ENCODE measurements at places on chromosomes 6 and 20. TPM values are rescaled to one million over a fixed set of nuclear protein-coding genes. Genes with fewer than 3 reads are reported as not detected.
A peak's percentile ranks its signal among the peaks of the same experiment; 100 is the strongest.

The PFDN6 gene
- total RNA-seq = 67.2 TPM

The REV3L gene
- total RNA-seq = 26.1 TPM

The FAM83B gene
- total RNA-seq = not detected

The WFDC6 gene
- total RNA-seq = not detected

The SLC52A3 gene
- not detected for total RNA-seq

The RAET1L gene
- not detected for total RNA-seq

The TCF21 gene
- not detected for total RNA-seq

GRCh38 chr6:108781419-108782100, 66.7 kb upstream of the ARMC2 start:
- DNase-seq = no peak
- H3K27me3 ChIP-seq = peaks cover 48% of the 10 kb centered on the region
- H3K4me1 ChIP-seq = peaks cover 11% of the 10 kb centered on the region
- H3K36me3 ChIP-seq = no peaks in the 10 kb centered on the region

DNA sequence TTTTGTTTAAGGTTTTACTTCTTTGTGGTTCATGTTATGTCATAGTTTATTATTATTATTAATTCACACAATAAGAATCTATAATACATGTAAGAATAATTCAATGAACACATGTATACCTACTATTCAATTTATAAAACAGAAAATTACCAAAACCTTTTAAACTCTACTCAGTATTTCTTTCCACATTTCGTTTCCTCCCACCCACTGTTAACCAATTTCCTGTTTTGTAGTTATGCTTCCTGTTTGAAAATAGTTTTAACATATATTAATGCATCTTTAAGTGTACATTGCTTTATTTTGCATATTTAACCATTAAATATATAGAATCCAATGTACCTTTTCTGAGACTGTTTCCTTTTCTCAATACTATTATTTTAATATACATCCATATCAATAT, 397.9 kb upstream of the SPTLC3 start:
- no peaks in the 10 kb centered on the region for H3K27me3 ChIP-seq
- no peak overlapping the region for H3K27ac ChIP-seq
- H3K36me3 ChIP-seq = no peaks in the 10 kb centered on the region
- no peak for DNase-seq

- no peak for DNase-seq
- H3K27ac ChIP-seq = no peak overlapping the region
- H3K27me3 ChIP-seq = no peaks in the 10 kb centered on the region
- no peaks in the 10 kb centered on the region for H3K4me1 ChIP-seq
- no peak overlapping the region for H3K4me3 ChIP-seq
These were observed 78.9 kb downstream of the ELOVL5 start for GRCh38 chr6:53269827-53270226.

- no peak for DNase-seq
- no peak overlapping the region for H3K4me3 ChIP-seq
- H3K36me3 ChIP-seq = no peaks in the 10 kb centered on the region
- H3K27ac ChIP-seq = no peak overlapping the region
- no peaks in the 10 kb centered on the region for H3K27me3 ChIP-seq
These were observed 134.1 kb downstream of the RFPL4B start for GRCh38 chr6:112481211-112481610.

DNA sequence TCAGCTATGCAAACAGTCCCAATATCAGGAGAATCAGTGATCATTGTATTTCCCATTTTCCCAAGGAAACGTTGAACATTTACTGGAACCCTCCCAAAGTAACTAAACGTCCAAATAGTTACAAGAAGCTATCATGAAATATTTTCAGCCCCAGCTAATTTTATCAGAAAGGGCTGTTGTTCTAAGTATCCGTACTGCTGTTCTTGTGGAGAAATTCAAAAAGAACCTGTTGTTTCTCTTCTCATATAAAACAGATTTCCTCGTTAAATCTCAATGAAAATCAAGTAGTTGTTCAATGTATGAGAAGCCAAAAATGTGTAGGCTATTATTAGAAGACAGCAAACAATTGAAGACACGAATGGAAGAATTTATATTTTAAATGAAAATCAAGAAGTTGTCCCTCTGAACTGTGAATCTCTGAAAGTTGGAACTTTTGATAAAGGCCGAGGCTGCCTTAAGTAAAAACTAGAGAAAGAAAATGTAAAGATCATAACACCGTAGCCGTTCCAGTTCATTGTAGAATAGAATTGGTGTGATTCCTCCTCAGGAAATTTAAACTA, 107.7 kb downstream of the HFE start:
- peak overlapping the region; percentile 99 for H3K4me3 ChIP-seq
- peaks cover 39% of the 10 kb centered on the region for H3K36me3 ChIP-seq
- H3K27ac ChIP-seq = peak overlapping the region; percentile 98
- H3K27me3 ChIP-seq = no peaks in the 10 kb centered on the region
- peaks cover 31% of the 10 kb centered on the region for H3K4me1 ChIP-seq
- no peak for DNase-seq

- H3K27ac ChIP-seq = no peak overlapping the region
- no peak overlapping the region for H3K4me3 ChIP-seq
- no peaks in the 10 kb centered on the region for H3K36me3 ChIP-seq
- H3K27me3 ChIP-seq = no peaks in the 10 kb centered on the region
- no peak for DNase-seq
These were observed 202.7 kb downstream of the MANEA start for GRCh38 chr6:95780037-95780436.

DNA sequence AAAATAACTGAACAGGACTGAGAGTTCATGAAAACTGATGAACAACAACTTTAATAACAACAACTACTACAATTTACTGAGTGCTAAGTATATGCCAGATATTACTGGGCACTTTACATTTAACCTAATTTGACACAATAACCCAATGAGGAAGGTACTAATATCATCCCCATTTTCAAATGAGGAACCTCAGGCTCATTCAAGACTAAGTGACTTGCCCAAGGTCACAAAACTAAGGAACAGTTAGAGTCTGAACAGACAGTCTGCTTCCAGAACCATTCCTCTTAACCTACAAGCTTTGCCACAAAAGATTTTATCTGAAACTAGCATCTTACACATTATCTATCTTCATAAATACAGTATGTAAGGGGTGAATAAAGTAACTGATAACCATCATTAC, 10.6 kb upstream of the NDRG3 start:
- no peaks in the 10 kb centered on the region for H3K27me3 ChIP-seq
- H3K4me1 ChIP-seq = peaks cover 13% of the 10 kb centered on the region
- no peak for DNase-seq
- H3K36me3 ChIP-seq = peaks cover 49% of the 10 kb centered on the region
- no peak overlapping the region for H3K4me3 ChIP-seq

GRCh38 chr6:73548458-73549446, 27.9 kb upstream of the EEF1A1 start:
- H3K4me1 ChIP-seq = peaks cover 3% of the 10 kb centered on the region
- H3K4me3 ChIP-seq = no peak overlapping the region
- H3K36me3 ChIP-seq = no peaks in the 10 kb centered on the region
- H3K27me3 ChIP-seq = peaks cover 2% of the 10 kb centered on the region
- no peak overlapping the region for H3K27ac ChIP-seq
- DNase-seq = no peak

DNA sequence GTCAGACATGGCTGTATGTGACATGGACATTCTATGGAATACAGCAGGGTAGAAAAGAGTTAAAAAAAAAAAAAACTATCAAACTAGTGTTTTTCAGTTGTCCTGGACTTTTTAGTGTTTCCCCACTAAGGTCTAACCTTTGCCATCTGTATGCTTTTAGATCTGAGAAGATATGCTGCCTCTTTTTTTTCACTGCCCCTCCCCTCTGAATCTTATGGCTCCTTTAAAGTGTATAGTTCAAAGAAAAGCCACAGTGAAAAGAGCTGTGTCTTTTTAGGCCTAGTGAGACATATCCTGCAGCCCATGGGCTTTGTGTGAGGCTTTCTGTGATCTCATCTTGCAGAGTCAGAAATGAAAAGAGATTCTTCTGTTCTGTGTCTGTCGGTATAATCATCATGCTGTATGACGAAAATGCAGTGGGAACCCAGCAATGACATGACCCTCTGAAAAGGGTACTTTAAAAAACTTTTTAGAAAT, 29.3 kb downstream of the ADGRG6 start:
- H3K27me3 ChIP-seq = peaks cover 9% of the 10 kb centered on the region
- peaks cover 15% of the 10 kb centered on the region for H3K4me1 ChIP-seq
- no peaks in the 10 kb centered on the region for H3K36me3 ChIP-seq
- peak overlapping the region; percentile 32 for H3K27ac ChIP-seq
- H3K4me3 ChIP-seq = no peak overlapping the region

GRCh38 chr6:131816869-131817268, 9.0 kb downstream of the ENPP1 start:
- no peaks in the 10 kb centered on the region for H3K36me3 ChIP-seq
- H3K27ac ChIP-seq = no peak overlapping the region
- no peak for DNase-seq
- H3K27me3 ChIP-seq = peaks cover 16% of the 10 kb centered on the region

- H3K27me3 ChIP-seq = peaks cover 5% of the 10 kb centered on the region
- no peaks in the 10 kb centered on the region for H3K36me3 ChIP-seq
- H3K27ac ChIP-seq = no peak overlapping the region
- no peak overlapping the region for H3K4me3 ChIP-seq
- H3K4me1 ChIP-seq = peaks cover 4% of the 10 kb centered on the region
These were observed 11.1 kb upstream of the ARFGEF2 start for GRCh38 chr20:48910347-48910781.

DNA sequence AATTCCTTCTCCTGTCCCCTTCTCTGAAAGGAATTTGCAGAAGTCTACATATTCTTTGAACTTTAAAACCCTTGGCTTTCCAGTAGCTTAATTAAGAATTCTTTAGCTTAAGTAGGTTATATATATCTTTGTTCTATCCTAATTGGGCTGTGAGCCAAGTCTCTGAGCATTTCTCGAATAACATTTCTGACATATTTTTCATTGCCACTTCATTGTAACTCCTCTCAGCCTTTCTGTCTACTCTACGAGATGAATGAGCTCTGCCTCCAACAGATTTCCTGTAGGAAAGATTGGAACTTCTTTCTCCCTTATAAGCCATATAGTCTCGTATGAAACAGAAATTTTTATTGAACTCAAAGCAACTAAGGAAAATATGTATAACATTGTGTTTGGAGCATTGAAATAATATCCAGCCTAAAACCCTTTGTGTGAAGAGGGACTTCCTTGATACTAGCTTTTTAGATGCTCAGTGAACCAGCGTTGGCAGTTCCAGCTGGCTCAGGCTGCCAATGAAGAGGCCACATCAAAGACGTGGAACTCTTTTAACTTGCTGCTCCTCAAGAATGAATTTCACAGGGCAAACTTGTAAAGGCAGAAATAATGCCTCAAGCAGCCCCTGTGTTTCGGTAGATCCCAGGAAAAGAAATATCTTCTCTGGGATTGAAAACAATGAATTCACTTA, 87.7 kb upstream of the NOX3 start:
- DNase-seq = no peak
- no peaks in the 10 kb centered on the region for H3K36me3 ChIP-seq
- no peaks in the 10 kb centered on the region for H3K27me3 ChIP-seq
- H3K4me1 ChIP-seq = no peaks in the 10 kb centered on the region
- H3K27ac ChIP-seq = no peak overlapping the region
- no peak overlapping the region for H3K4me3 ChIP-seq

DNA sequence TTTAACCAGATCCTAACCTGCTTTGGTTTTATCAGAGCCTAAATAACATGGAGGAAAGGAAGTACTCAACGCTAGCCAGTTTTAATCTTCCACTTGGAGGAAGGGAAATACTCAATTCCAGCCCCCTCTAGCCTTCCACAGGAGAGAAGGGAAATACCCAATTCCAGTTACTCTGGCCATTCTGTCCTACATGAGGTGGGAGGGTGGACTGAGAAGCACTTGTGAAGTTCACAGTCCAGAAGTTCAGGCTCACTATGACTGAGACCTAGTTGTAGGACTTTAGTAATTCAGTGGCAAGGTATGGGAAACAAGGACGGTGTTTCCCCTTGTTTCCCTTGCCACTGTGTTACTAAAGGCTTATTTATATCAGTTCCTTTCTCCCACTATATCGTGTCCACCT, 672.0 kb downstream of the RFPL4B start:
- H3K27me3 ChIP-seq = no peaks in the 10 kb centered on the region
- no peaks in the 10 kb centered on the region for H3K4me1 ChIP-seq
- DNase-seq = no peak

- DNase-seq = no peak
- H3K27me3 ChIP-seq = peaks cover 2% of the 10 kb centered on the region
- no peak overlapping the region for H3K27ac ChIP-seq
- peaks cover 14% of the 10 kb centered on the region for H3K4me1 ChIP-seq
- no peak overlapping the region for H3K4me3 ChIP-seq
These were observed 4.0 kb upstream of the DSN1 start for GRCh38 chr20:36777576-36777975.

- H3K27ac ChIP-seq = no peak overlapping the region
- no peaks in the 10 kb centered on the region for H3K36me3 ChIP-seq
- H3K4me1 ChIP-seq = no peaks in the 10 kb centered on the region
- no peak overlapping the region for H3K4me3 ChIP-seq
- no peak for DNase-seq
These were observed 238.7 kb upstream of the RREB1 start for GRCh38 chr6:6869094-6869493.

DNA sequence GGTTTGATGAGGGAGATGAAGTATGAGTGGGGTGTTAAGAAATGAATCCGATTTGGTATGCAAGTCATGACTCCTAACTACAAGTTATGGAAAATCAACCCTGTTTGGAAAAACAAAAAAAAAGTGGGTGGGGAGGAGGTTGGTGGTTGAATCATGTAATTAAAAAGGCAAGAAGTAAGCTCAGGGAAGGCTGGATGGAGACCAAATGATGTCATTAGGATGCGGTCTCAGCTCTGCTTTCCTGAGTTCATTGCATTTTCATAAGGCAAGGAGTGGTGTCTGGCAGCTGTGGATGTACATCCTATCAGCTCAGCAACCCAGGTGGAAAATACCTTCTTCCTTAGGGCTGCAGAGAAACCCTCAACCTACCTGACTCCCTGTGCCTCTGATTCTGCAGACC, 60.4 kb upstream of the AKAP12 start:
- peaks cover 8% of the 10 kb centered on the region for H3K27me3 ChIP-seq
- no peak overlapping the region for H3K4me3 ChIP-seq
- no peak for DNase-seq
- no peak overlapping the region for H3K27ac ChIP-seq
- no peaks in the 10 kb centered on the region for H3K36me3 ChIP-seq
- H3K4me1 ChIP-seq = no peaks in the 10 kb centered on the region

DNA sequence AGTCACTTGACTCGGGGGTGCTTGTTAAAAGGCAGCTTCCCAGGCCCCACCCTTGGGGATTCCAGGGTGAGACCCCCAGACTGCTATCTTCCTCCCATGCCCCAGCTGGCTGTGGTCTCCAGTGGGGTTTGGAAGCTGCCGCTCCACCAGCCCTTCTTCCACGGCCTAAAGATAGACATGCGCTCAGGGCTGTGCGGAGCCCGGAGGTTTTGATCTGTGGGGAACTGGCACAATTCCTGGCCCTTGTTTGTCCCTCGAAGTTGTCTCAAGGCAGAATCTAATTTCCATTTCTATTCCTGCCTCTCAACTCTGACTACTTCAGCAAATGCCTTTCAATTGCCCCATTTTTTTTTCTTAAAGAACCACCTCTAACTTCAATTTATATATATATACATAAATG, 120.7 kb upstream of the SRSF6 start:
- H3K27me3 ChIP-seq = no peaks in the 10 kb centered on the region
- no peak for DNase-seq
- H3K4me3 ChIP-seq = no peak overlapping the region
- no peaks in the 10 kb centered on the region for H3K4me1 ChIP-seq
- H3K36me3 ChIP-seq = no peaks in the 10 kb centered on the region

- no peaks in the 10 kb centered on the region for H3K27me3 ChIP-seq
- no peak overlapping the region for H3K4me3 ChIP-seq
- H3K4me1 ChIP-seq = no peaks in the 10 kb centered on the region
These were observed 93.8 kb upstream of the IMPG1 start for GRCh38 chr6:76166297-76166696.

GRCh38 chr20:49063279-49063678, 17.2 kb downstream of the CSE1L start:
- peaks cover 8% of the 10 kb centered on the region for H3K4me1 ChIP-seq
- no peak overlapping the region for H3K27ac ChIP-seq
- DNase-seq = no peak
- H3K27me3 ChIP-seq = no peaks in the 10 kb centered on the region
- no peak overlapping the region for H3K4me3 ChIP-seq
